Heart right ventricle (tissue), 16 donors: ENCODE measurements at places on chromosomes 2 and 18.

- no peak for DNase-seq
Measured at GRCh38 chr2:231128541-231128940, 3.7 kb upstream of the HTR2B start.

- no peak for DNase-seq
Measured at GRCh38 chr18:56541340-56541739, 97.1 kb downstream of the TXNL1 start.

DNA sequence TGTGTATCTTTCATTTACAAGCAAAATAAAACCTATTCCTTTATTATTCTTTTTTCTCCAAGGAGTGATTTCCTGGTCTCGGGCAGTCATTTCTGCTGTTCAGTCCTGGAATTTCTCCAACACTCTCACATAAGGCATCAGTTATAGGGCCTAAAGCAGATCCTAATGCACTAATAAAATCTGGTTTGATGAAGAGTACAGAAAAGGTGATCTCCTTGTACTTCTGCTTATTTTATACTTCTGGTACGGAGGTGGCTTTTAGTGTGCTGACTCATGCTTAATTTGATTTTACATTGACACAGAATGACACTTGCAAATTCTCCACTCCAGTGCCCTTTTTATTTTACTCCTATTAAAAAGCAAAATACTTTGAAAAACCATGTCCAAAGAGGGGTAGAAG is 157.4 kb downstream of the DOK6 start:
- DNase-seq = no peak

DNA sequence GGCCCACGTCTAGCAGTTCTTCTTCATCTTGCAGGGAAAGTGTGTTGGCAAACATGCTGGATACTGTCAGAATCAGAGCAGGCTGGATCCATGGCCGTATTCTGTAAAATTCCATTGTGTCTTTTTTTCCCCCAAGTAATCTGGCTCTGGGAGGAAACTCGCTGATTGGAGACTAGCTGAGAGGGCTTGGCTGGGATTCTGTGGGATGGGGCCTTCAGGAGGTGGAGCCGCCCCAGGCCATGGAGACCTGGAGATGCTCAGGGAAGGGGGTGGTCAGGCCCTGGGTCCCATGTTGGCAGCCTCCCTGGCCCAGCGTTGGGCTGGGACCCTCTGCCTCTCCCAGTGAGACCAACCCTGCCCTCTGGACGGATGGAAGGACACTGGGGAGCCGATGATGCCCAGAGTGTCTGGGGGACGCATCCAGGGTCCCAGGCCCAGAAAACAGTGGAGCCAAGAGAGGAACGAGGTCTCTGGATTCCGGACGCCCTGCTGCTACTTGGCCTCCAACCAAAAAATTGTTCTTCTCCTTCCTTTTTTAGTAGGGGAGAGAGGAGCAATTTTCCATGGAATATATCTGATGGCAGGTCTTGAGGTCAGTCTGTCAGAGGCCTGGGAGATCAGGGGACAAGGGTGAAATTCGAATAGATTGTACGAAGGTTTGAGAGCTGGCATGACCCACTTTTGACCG is 114.5 kb downstream of the AGAP1 start:
- DNase-seq = no peak

GRCh38 chr2:187299122-187299906 is 148.7 kb downstream of the CALCRL start:
- DNase-seq = no peak

DNA sequence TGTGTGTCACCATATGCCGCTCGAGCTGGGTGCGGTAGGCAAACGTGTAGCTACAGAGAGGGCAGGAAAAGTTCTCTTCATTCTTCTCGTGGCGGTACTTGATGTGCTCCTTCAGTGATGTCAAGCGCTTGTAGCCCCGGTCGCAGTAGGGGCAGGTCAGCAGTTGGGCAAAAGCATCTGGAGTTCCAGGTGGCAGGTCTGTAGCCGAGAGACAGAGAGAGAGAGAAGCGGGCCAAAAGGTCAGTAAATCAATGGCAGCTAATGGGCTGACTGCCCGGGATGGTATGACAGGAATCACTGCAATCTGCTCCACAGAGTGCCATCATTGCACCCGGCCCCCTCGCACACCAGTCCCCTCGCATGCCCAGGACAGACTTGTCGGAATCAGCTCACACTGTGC is 116.0 kb downstream of the ZEB2 start:
- DNase-seq = peak; percentile 34

DNA sequence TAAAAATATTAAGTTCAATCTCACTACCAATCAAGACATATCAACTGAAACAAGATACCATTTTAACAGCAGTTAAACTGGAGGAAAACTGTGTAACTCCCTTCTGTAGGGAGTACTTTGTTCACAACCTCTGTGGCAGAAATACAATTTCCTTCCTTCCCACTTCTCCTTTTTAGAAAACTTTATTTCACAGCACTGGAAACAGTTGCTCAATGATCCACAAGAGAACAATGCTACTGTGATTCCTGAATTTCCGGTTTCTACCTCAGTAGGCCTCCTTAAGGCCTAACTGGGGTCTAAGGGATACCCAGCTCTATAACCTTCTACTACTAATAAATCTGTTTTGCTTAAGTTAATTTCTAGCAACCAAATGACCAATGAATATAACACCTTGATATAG is 14.1 kb downstream of the TLK1 start:
- no peak for DNase-seq

DNA sequence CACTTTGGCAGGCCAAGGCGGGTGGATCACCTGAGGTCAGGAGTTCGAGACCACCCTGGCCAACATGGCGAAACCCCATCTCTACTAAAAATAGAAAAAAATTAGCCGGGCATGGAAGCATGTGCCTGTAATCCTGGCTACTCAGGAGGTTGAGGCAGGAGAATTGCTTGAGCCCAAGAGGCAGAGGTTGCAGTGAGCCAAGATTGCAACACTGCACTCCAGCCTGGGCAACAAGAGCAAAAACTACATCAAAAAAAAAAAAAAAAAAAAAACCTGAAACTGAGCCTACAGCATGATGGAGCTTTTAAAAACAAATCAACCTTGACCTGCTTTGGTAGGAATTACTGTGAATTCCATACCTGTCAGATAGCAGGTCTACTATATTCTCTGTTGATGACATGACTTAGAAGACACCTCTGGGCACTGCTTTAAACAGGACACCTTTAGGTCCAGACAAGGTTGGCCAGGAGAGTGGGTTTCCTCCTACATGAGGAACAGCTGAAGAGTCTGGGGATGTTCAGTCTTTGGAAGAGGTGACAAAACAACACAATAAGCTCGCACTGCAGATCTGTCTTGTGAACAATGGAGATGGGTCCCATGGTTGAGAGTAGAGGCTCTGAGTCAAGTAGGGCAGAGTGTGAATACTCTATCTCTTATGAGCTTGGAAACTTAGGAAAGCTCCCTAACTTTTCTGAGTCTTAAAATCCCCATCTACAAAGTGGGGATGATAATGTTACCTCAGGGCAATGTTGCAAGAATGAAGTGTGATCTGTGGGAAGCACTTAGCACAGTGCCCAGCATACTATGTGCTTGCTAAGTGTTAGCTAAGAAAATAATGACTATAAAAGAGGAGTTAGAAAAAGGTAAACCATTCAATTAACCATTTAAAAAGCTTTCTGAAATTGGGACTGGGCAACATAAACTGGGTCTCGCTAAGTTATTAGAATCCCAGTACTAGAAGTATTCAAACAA is 25.2 kb downstream of the TMEM163 start:
- DNase-seq = no peak

DNA sequence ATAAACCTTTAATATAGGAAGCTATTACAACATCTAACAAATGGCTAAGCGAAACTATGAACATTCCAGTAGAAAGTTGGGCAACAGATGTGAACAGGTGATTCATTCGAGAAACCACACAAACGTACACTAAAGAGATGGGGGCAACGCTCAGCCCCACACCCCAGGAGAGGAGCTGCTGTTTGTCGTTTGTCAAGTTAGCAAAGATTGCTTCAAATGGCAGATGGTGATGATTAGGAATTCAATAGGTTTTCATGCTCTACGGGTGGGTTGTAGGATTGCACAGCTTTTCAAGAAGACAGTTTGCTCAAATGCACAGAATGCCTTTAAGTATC is 154.7 kb upstream of the HDAC4 start:
- no peak for DNase-seq
